ENCODE measurements at places on chromosomes 4 and X. TPM values are rescaled to one million over a fixed set of nuclear protein-coding genes. Genes with fewer than 3 reads are reported as not detected.

The CNKSR2 gene
- total RNA-seq: 7.3 TPM

- DNase-seq: no peak
These were observed 37.8 kb downstream of the TBC1D9 start for GRCh38 chr4:140718241-140718952.

GRCh38 chr4:99885063-99885664 is 9.1 kb downstream of the LAMTOR3 start:
- peak; percentile 40 for DNase-seq

GRCh38 chr4:47852136-47852535 is 14.3 kb upstream of the CORIN start:
- DNase-seq: no peak

GRCh38 chr4:82648356-82648755 is 86.6 kb upstream of the TMEM150C start:
- no peak for DNase-seq

DNA sequence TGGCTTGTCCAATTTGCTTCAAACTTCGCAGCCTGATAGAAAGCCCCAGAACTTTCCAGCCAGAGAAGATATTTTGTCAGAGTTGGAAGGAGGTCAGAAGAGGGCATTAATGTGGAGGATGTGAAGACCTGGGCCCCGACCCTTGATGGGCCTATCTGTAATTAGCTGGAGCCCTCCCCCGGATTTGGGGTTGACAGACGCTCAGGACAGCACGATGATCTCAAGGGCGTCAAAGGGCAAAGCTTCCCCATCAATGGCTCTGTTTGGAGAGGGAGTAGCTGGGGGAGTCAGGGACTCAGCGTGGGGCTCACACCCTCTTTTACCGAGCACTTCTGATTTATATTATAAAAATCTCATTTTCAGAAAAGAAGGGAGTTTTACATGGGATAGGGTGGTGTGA is 59.0 kb upstream of the PPP2R3B start:
- DNase-seq: no peak

- no peak for DNase-seq
These were observed 12.9 kb upstream of the WDR17 start for GRCh38 chr4:176052744-176053143.

- DNase-seq: no peak
These were observed 16.6 kb downstream of the TRIM2 start for GRCh38 chr4:153220682-153221395.

DNA sequence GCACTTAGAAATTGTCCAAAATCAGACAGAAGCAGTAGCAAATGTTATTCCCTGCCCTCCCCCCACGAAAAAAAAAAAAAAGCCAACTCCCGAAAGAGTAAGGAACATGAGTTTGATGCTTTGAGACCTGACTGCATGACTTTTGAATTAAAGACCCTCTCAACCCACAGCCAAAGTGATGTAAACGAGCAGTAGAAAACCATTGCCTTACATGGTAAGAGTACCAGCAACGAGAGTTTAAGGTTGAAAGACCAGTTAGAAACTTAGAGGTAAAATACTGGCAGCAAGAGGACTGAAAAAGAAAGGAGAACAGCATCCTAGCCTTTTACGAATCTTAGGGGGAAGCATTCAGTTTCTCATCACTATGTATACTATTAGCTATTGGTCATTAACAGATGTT is 10.0 kb upstream of the ANXA10 start:
- no peak for DNase-seq

- DNase-seq: peak; percentile 43
These were observed 18.6 kb downstream of the TRIM2 start for GRCh38 chr4:153222707-153223426.

DNA sequence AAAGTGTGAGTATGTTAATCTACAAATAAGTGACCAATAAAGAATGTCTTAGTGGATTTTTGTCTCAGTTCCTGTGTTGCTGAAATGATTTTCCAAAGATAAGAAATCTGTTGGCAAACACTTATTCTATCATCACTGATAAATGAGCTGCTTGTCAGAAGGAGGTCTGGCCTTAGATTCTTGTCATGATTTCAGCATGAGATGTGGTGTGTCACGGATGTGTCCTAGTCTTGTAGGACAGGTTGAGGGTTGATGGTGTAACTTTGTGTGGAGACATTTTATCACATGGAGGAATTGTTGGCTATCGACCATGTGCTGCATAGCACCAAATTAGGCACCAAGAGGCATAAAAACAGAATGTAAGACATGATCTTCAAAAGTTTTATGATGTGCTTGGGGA is 31.8 kb upstream of the LIMCH1 start:
- no peak for DNase-seq

- no peak for DNase-seq
These were observed 19.5 kb upstream of the PDCL2 start for GRCh38 chr4:55611358-55612059.

The GAGE12J gene
- total RNA-seq: not detected

The SPCS3 gene
- total RNA-seq: 120 TPM

- no peak for DNase-seq
These were observed 42.2 kb upstream of the PUDP start for GRCh38 chrX:7190157-7190556.

GRCh38 chrX:9539605-9540387 is 74.9 kb downstream of the TBL1X start:
- DNase-seq: no peak

DNA sequence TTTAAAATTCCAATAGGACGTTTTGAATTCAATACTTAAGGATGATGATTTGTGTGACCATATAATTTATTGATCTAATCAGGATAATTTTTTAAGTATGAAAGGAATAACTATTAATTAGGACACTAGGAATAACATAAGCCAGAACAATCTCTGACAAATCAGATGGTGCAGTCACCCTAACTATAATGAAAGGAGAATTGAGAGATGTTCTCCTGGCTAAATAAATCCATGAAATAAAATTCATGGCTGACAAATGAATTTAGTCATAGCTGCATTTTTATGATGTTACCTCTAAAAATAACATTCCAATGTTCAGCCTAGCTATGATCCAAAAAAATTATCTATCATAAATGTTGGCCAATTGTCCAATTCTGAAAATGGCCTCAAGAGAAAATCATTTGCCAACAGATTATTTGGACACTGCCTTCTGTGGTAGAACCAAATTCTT is 190.6 kb upstream of the NEIL3 start:
- no peak for DNase-seq

The SRD5A3 gene
- total RNA-seq: 20.5 TPM

DNA sequence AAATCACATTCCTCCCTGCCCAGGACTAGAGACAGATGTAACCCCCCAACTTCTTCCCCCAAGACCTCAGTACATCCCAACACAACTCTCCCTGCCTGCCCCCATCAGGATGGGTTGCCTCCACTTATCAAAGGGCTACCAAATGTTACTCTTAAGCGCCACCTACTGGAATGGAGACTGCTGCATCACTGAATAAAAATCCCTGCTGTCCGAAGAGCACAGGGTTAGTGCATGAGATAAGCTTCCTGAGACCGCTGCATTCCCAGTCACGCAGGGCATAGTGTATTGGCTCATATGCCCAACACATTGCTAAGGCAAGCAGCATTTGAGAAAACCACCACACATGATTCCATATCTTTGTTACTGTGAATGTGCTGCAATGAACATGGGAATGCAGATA is 544.5 kb downstream of the PPP4R3C start:
- no peak for DNase-seq

The FAM199X gene
- total RNA-seq: 7.6 TPM

- no peak for DNase-seq
These were observed 22.4 kb downstream of the RBM47 start for GRCh38 chr4:40607221-40607620.
